ENCODE measurements at places on chromosomes 11 and 22.
A peak's percentile ranks its signal among the peaks of the same experiment; 100 is the strongest.

- DNase-seq = no peak
Measured at GRCh38 chr11:92735039-92735438, 234.4 kb upstream of the MTNR1B start.

DNA sequence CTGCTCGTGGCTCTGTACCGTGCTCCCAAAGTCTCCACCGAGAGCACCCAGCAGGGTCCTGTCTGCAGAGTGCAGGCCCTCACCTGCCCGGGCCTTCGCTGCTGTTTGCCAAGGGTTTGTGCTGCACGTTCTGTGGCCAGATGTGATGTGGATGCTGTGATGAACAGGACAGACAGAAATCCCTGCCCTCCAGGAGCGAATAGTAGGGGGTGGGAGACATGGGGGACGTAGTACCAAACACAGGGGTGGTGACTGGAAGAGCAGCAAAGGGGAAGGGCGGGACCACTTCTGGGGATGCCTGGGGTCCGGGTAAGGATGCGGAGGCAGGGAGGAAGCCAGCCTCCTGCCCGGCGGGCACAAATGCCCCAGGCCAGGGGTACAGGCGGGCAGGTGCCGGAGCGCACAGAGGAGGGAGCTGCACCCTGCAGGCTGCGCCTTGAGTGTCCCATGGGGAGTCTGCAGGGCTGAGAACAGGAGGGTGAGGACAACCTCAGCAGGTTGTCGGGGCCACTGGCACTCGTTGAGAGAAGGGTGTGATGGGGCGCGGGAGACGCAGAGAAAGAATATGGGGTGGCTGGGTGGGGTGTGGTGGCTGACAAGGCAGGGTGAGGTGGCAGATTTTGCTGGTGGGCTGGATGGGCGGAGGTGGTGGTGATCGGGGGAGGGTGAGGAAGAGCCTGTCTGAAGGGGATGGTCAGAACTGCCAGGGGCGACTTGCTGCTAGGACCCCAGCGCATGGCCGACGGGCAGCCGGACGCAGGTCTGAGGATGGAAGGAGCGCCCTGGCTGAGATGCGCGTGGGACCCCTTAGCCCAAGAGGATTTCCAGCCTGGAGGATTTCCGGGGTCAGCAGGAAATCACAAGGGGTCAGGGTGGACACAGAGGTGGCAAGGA is 16.3 kb upstream of the CTSD start:
- no peak for DNase-seq

DNA sequence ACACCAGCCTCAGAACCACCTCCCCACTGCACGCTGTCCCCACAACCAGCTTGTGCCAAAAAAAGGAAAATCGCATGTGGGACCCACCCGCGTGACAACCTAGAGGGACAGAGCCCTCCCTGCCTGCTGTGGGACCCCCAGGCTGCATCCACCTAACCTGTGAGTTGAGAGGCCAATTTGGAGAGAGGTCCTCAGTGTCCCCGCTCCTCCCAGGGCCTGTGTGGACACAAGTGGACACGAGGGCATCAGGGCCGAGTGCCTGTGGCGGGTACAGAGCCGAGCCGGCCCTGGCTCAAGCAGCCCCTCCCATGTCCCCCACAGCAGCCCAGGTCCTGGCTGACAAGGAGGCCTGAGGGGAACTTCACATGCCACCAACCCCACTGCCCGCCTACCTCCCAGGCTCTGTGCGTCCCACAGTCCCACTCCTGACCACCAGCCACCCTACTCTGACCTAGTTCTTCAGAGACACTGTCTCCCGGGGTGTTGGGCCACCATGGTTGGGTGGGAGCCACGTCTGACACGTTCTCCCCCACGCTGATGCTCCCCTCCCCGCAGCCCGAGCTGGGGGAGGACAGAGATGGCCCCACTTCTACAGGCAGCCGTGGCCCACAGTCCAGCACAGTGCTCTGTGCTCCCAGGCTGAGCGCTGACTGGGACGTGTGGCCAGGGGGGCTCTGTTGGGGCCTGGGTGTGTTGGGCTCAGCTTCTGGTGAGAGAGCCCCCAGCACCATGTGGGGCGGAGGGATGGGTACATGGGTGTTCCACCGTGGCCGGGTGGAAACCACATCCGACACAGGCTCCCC is 19.2 kb downstream of the SELENOO start:
- no peak for DNase-seq

GRCh38 chr22:22823131-22823810 is 64.3 kb upstream of the IGLL5 start:
- DNase-seq = no peak

DNA sequence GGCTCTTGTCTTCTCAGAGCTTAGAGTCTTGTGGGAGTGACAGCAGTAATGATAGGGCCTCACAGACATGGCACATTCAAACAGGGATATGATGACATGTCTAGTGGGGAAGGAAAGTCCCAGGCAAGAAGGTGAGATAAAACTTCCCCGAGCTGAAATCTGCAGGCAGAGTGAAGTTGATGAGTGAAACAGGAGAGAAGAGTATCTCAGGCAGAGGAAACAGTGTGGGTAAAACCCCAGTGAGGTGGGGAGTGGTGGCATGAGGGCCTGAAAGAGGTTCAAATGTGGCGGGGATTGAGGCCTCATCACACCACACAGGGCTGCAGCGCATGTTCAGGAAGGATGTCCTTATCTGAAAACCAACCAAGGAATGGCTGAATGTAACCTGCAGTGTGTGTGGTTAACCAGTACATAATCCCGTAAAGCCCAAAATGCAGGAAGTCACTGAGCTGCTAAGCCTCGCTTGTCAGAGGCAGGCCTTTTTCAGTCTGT is 153.8 kb upstream of the E2F8 start:
- no peak for DNase-seq

DNA sequence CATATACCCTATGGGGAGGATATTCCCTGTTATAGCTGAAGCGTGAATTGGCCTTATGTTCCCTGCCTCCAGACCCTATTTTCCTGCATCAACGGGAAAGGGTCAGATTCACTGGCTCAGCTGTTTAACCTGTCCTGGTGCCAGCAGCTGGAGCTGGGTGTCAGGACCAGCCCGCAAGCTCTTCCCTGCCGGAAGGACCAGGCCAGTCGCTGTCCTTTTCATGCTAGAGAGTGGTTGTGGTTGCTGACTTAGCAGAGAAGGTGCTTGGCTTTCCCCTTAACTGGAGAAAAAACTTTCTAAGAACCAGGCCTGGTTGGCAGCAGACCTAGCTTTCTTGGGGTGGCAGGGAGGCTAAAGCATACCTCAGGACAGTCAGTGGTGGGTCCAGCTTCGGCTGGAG is 5.2 kb upstream of the SREBF2 start:
- no peak for DNase-seq

GRCh38 chr11:129787532-129788155 is 28.0 kb upstream of the TMEM45B start:
- no peak for DNase-seq

- DNase-seq = no peak
Measured at GRCh38 chr22:17743661-17744411, 30.4 kb downstream of the BID start.

DNA sequence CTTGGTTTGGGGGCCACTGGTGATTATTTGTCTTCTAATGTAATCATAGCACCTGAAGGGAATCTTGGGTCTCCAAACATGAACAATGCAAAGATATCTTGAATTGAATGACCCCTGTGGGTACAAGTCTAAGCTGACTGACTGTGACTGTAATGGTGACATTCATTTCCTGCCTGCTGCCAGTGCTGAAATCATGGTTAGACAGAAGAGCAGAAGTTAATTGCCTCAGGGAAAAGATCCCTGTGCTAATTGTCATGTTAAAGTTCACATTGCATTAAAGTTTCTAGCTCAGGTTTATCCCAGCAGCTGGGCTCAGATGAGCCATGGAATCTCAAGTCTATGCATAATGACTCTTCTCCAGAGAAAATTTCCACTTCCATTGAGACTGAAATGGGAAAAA is 772.0 kb downstream of the ETS1 start:
- DNase-seq = no peak

DNA sequence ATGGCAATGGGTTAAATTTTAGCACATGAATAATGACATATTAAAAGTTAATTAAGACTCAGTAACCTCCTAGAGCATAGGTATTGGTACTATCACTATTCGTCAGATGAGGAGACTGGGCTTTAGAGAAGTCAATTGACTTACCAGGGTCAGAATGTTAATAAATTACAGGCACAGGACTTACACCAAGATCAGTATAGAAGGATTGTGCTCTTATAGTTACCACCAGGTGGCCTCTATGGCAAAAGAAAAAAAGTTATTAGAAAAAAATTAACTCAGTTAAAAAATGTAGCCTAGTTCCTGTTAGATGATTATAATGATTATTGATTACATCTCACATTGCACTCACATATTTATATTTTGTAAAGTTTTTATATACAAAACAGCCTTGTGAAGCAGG is 1163.7 kb downstream of the FAM181B start:
- no peak for DNase-seq

- DNase-seq = no peak
Measured at GRCh38 chr22:23204125-23204488, 23.8 kb downstream of the BCR start.

GRCh38 chr11:63767565-63768236 is 874 bp downstream of the ZFTA start:
- DNase-seq = peak; percentile 32

- DNase-seq = no peak
Measured at GRCh38 chr11:6746086-6746618, 25.6 kb downstream of the OR2AG2 start.

- no peak for DNase-seq
Measured at GRCh38 chr11:95140397-95141033, 50.9 kb downstream of the ENDOD1 start.

DNA sequence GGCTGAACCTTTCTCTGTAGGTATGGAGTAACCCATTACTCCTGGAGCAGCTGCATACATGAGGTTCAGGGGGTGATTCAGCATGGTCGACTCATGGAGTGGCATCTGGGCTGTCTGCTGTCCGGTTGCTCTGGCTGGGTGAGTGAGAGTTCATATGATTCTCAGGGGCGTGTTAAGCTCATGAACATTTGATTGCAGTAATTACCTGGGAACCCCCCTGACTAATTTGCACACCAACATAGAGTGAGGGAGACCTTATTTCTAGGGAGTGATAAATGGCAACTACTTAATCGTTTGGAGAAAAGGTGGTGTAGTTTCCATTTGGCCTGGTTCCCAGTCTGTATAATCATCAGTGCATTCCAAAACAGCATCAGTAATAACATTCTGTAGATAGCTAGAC is 661.9 kb downstream of the ETS1 start:
- no peak for DNase-seq

DNA sequence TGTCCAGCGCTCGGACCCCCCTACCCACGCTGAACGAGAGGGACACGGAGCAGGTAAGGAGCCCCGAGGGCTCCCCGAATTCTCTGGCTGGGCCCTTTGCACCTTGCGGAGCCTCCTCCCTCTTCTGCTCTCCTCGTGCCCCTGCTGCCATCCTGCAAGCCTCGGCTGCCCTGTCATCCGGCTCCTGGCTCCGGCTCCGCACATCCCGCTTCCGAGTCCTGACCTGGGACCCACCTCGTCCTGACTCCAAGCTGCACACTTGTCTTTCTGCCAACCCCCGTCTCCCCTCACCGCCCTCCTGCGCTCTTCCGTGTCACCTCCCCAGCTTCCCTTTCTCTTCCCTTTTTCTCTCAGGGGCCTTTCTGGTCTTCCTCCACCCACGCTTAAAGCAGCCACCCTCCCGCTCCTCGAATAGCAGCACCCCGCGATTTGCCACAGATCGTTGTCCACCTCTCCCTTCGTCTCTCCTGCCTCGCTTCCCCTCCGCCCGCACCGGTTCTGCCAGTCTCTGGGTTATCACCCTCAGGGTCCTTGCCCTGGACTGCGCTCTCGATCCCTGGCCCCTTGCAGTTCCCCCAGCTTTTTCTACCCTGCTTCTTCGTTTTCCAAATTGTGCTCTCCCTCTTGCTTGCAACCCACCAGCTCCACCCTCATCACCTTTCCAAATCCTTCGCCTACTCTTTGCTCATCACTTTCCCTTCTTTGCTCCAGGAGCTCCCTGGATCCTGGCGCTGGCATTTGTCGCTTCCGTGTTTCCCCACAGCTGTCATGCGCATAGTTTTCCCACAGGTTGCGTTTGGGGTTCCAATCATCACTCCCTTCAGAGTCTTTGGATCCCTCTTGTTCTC is 822 bp downstream of the MARK2 start:
- DNase-seq = peak; percentile 25

GRCh38 chr11:103676413-103676812 is 360.0 kb upstream of the DDI1 start:
- DNase-seq = no peak

DNA sequence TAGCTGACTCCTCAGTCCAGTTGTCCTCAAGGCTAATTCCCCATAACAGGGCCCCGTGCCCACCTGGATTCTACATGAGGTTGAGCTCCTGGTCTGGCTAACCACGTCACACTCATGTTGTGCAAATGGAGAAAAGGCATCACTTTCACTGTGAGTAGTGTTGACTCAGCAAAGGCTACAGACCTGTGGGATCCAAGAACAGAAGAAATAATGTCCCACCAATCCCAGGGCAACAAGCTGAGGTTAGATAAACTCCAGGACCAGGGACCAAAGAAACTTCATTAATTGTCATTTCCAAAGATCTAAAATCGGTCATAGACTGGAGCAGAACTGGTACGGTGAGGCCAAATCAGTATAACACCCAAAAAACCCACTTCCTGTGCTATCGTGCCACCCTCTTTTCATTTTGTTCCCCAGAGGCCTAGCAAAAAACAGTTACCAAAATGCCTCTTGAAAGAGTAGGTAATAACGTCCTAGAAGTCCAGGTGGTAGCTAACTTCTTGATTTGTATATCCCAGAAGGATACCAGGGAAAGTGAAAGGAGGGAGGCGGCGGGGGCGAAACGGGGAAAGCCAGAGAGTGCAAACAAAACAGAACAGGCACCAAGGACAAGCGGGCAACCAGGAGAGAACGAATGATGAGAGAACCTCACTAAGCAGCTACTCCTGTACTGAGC is 1.4 kb downstream of the PCSK7 start:
- no peak for DNase-seq

DNA sequence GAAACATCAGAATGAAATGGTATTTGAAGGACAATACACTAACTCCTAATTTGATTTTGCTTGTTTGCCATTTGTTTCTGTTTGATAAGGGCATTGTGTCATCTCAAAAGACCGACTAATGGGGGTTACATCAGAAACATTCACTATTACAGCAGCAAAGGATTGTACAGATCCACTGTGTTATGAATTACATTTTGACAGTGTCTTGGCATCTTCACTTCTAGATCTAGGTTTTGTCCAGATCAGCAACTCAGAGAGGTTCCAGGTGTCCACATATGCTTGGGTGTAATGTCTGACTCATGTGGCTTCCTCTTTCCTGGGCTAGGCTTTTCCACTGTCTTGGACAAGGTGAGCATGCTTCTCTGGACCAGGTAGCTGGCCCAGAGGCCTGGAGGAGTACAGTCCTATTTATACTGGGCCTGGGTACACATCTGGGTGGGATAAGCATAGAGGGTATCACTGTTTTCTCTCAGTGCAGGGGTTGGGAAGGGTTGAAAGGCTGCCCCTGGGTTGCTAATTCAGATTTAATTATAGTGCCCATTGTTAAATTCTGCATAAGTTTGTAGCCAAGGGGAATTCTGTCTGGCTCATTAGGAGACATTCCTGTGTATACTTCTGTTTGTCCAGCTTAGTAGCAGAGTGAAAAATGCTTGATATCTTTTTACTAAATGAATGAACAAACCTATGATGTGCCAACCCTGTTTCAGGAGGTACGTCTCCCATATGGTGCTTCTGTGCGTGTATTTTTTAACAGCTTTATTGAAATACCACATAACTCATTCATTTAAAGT is 23.8 kb downstream of the DDI1 start:
- DNase-seq = no peak
